ENCODE measurements at places on chromosomes 3 and 15. TPM values are rescaled to one million over a fixed set of nuclear protein-coding genes. Genes with fewer than 3 reads are reported as not detected.
A peak's percentile ranks its signal among the peaks of the same experiment; 100 is the strongest.

GRCh38 chr3:108882762-108883161 is 60.2 kb downstream of the TRAT1 start:
- no peak for DNase-seq
- H3K4me3 ChIP-seq, result no peak overlapping the region

- H3K4me1 ChIP-seq, result no peaks in the 10 kb centered on the region
- no peak for DNase-seq
- H3K27ac ChIP-seq, result no peak overlapping the region
- H3K27me3 ChIP-seq, result no peaks in the 10 kb centered on the region
- H3K36me3 ChIP-seq, result no peaks in the 10 kb centered on the region
Observed at GRCh38 chr15:45529613-45530012, 7.1 kb upstream of the SLC30A4 start.

DNA sequence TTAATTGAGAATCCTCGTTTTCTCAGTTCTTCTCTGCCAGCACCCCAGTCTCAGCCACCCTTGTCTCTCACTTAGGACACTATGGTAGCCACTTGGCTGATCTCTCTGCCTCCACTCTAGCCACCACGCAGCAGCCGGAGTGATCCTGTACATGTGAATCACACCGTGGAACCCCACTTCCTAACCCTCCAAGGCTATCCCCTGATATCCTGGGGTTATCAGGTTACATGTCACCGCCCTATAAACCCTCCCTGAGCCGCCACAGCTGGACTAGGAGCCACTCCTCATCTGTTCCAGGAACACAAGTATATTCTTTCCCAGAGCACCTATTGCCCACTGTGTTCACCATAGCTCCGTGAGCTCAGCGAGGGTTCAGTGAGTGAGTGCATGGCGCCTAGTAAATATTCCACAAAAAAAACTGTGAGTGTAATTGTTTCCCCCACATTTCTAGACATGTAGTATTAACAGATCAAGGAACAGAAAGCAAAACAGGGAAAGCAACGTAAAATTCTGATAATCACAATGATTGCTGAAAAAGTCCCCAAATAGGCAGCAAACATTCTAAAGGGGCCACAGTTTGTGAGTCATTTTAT is 661 bp upstream of the PARP14 start:
- DNase-seq, result peak; percentile 36
- H3K4me3 ChIP-seq, result peak overlapping the region; percentile 85
- H3K4me1 ChIP-seq, result peaks cover 25% of the 10 kb centered on the region
- peaks cover 4% of the 10 kb centered on the region for H3K36me3 ChIP-seq
- H3K27me3 ChIP-seq, result no peaks in the 10 kb centered on the region

Gene WDR72
- total RNA-seq, result 0.22 TPM

Gene GP5
- 0.35 TPM for total RNA-seq

Data from muscle of leg (tissue), 16 donors.